ENCODE measurements at places on chromosomes 5 and 9. TPM values are rescaled to one million over a fixed set of nuclear protein-coding genes. Genes with fewer than 3 reads are reported as not detected.

- H3K36me3 ChIP-seq: no peaks in the 10 kb centered on the region
- peak; percentile 40 for DNase-seq
Measured at GRCh38 chr9:105114964-105115728, 129.3 kb upstream of the SLC44A1 start.

Gene SLC25A48
- not detected for total RNA-seq

Gene POU5F2
- 0.54 TPM for total RNA-seq

Gene CORO2A
- total RNA-seq: 11.1 TPM

GRCh38 chr5:143040622-143041021 lies 270.4 kb downstream of the ARHGAP26 start:
- no peak overlapping the region for H3K4me3 ChIP-seq
- no peak for DNase-seq
- no peaks in the 10 kb centered on the region for H3K27me3 ChIP-seq
- H3K36me3 ChIP-seq: no peaks in the 10 kb centered on the region

DNA sequence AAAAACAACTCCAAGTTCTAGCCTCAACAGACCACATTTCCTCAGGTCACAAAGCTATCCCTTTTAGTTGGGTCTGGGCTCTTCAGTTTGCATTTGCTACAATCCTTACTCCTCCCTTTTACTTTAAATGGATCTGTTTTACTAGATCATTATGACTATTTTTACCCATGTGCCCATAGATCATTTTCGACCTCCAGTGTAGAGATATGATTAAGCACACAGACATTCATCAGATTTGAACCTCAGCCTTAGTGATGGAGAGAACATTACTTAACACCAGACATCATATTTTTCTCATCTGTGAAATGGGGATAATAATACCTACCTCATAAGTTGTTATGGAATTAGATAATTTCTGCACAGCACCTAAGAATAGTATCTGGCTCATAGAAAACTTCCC lies 141.9 kb downstream of the NPR3 start:
- peak overlapping the region; percentile 43 for H3K27ac ChIP-seq
- no peak overlapping the region for H3K4me3 ChIP-seq
- DNase-seq: peak; percentile 27
- H3K27me3 ChIP-seq: no peaks in the 10 kb centered on the region

GRCh38 chr5:95928724-95929253 lies 32.9 kb downstream of the ELL2 start:
- H3K4me1 ChIP-seq: peaks cover 3% of the 10 kb centered on the region
- no peak overlapping the region for H3K4me3 ChIP-seq
- no peak for DNase-seq
- peaks cover 5% of the 10 kb centered on the region for H3K36me3 ChIP-seq

DNA sequence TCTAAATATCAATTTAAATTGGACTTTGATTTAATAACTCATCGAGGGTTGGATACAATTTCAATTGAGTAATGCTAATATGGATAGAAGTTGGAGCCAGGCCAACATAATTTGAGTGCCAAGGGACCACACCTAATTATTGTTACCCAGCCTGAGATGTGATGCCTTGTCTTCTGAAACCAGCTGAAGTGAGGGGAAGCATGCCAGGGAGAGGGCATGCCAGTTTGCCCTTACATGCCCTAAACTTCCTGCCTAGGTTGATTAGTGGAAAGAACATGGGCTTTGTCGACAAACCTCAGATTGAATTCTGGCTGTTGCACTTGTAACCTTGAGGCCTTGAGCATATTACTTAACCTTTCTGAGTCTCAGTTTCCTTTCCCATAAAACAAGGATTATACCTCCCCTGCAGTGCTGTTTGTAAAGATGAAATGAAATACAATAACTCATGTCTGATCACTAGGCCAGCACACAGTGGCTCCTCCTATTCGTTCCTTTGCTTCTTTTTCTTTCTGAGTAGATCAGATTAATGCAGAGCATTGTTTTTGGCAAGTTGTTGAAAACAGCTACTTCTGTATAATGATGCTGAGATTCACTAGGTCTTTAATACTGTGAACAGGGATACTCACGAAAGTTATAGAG lies 412.8 kb downstream of the TLE4 start:
- no peaks in the 10 kb centered on the region for H3K36me3 ChIP-seq
- H3K4me3 ChIP-seq: no peak overlapping the region
- H3K27ac ChIP-seq: no peak overlapping the region
- no peaks in the 10 kb centered on the region for H3K27me3 ChIP-seq

DNA sequence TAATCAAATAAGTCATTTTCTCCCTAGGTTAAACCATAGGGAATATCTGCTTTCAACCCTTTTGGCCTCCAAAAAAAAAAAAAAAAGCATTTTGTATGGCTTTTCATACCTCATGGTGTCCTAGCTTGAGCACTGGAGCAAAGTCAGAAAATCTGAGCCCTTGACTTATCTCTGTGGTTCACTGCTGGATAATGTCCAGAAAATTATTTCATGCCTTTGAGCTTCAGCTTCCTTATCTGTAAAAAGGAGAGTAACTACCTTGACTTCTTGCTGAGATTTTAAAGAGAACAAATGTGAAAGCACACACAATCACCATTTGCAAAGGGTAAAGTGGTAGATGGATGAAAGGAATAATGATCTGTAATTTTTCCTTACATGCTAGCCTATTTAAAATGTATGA lies 165.9 kb downstream of the ALDH1A1 start:
- H3K27ac ChIP-seq: no peak overlapping the region
- DNase-seq: peak; percentile 50
- no peaks in the 10 kb centered on the region for H3K4me1 ChIP-seq
- no peaks in the 10 kb centered on the region for H3K36me3 ChIP-seq
- no peak overlapping the region for H3K4me3 ChIP-seq
- no peaks in the 10 kb centered on the region for H3K27me3 ChIP-seq

- H3K27me3 ChIP-seq: no peaks in the 10 kb centered on the region
- no peaks in the 10 kb centered on the region for H3K4me1 ChIP-seq
Measured at GRCh38 chr5:142994218-142994617, 224.0 kb downstream of the ARHGAP26 start.

GRCh38 chr9:27638716-27639115 lies 65.4 kb upstream of the C9orf72 start:
- H3K27me3 ChIP-seq: no peaks in the 10 kb centered on the region
- H3K4me3 ChIP-seq: no peak overlapping the region
- DNase-seq: no peak
- no peak overlapping the region for H3K27ac ChIP-seq
- no peaks in the 10 kb centered on the region for H3K4me1 ChIP-seq
- H3K36me3 ChIP-seq: no peaks in the 10 kb centered on the region

- no peak overlapping the region for H3K27ac ChIP-seq
- no peaks in the 10 kb centered on the region for H3K27me3 ChIP-seq
- no peak for DNase-seq
- H3K4me3 ChIP-seq: no peak overlapping the region
Measured at GRCh38 chr9:136535070-136535469, 10.8 kb downstream of the NOTCH1 start.

GRCh38 chr5:83368835-83369234 lies 102.7 kb upstream of the VCAN start:
- H3K4me1 ChIP-seq: peaks cover 7% of the 10 kb centered on the region
- H3K36me3 ChIP-seq: no peaks in the 10 kb centered on the region
- no peaks in the 10 kb centered on the region for H3K27me3 ChIP-seq
- no peak for DNase-seq

- H3K36me3 ChIP-seq: no peaks in the 10 kb centered on the region
- H3K4me1 ChIP-seq: no peaks in the 10 kb centered on the region
- no peak overlapping the region for H3K4me3 ChIP-seq
- no peak overlapping the region for H3K27ac ChIP-seq
Measured at GRCh38 chr5:6305853-6306252, 72.5 kb downstream of the MED10 start.

- DNase-seq: no peak
- peaks cover 23% of the 10 kb centered on the region for H3K4me1 ChIP-seq
- H3K27me3 ChIP-seq: no peaks in the 10 kb centered on the region
- H3K36me3 ChIP-seq: no peaks in the 10 kb centered on the region
- no peak overlapping the region for H3K4me3 ChIP-seq
Measured at GRCh38 chr9:128005923-128006322, 25.1 kb upstream of the EEIG1 start.

- peak overlapping the region; percentile 77 for H3K27ac ChIP-seq
- H3K27me3 ChIP-seq: no peaks in the 10 kb centered on the region
- DNase-seq: peak; percentile 83
Measured at GRCh38 chr9:4258320-4259090, 41.4 kb downstream of the GLIS3 start.

- H3K27me3 ChIP-seq: peaks cover 3% of the 10 kb centered on the region
- DNase-seq: peak; percentile 96
- H3K27ac ChIP-seq: peak overlapping the region; percentile 71
- peak overlapping the region; percentile 18 for H3K4me3 ChIP-seq
Measured at GRCh38 chr5:72066705-72067107, 40.6 kb upstream of the MAP1B start.

Gene PRDM12
- 0.38 TPM for total RNA-seq

DNA sequence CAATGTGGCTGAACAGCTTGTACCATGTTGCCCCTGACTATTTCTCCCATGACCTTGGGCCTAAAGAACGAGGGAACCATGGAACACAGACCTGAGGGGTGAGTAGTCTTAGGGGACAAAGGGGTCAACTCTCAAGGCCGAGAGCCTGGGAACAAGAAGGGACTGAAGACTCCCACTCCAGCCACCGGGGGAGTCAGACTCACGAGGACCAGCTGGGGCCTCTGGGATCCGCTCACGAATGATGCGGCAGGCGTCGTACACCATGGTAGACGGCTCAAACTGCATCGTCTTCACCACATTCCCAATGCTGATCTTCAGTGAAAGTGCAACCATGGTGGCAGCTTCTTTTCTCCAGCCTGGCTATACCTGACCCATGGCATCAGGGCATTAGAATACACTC lies 6.6 kb downstream of the TLN1 start:
- H3K27ac ChIP-seq: no peak overlapping the region
- no peak overlapping the region for H3K4me3 ChIP-seq
- no peak for DNase-seq
- peaks cover 53% of the 10 kb centered on the region for H3K36me3 ChIP-seq
- no peaks in the 10 kb centered on the region for H3K27me3 ChIP-seq
- peaks cover 42% of the 10 kb centered on the region for H3K4me1 ChIP-seq

GRCh38 chr9:696332-697323 lies 144.9 kb upstream of the DMRT1 start:
- H3K4me1 ChIP-seq: peaks cover 54% of the 10 kb centered on the region
- no peaks in the 10 kb centered on the region for H3K27me3 ChIP-seq
- H3K27ac ChIP-seq: peak overlapping the region; percentile 90
- H3K4me3 ChIP-seq: peak overlapping the region; percentile 18
- peak; percentile 83 for DNase-seq
- no peaks in the 10 kb centered on the region for H3K36me3 ChIP-seq

Gene SPATA31D4
- total RNA-seq: not detected

Gene TTC39B
- 7.0 TPM for total RNA-seq

DNA sequence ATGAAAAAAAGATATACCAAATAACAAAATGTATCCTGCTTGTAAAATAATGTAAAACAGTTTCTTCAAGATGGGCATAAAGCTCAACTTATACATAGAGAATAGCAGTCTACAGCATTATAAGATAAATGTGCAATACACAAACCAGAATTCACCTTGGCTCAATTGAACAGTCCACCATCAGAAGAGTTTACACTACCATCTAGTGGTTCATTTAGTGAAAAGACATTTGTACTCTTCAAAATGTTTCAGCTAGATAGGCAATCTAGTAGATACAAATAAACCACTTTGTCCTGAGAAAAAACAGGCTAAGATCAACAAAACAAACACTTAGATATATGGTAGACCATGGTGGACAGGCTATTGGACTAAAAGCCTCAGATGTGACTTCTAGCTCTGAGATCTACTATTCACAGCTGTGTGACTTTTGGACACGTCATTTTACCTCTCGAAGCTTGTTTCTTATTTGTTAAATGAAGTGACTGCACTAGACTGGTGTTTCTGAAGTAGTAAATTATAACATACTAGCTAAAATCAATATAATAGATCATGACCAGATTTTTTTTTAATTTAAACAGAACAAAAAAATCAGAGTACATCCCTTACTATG lies 22.1 kb upstream of the TPD52L3 start:
- no peak overlapping the region for H3K4me3 ChIP-seq
- H3K27ac ChIP-seq: no peak overlapping the region
- no peaks in the 10 kb centered on the region for H3K27me3 ChIP-seq
- no peaks in the 10 kb centered on the region for H3K4me1 ChIP-seq

DNA sequence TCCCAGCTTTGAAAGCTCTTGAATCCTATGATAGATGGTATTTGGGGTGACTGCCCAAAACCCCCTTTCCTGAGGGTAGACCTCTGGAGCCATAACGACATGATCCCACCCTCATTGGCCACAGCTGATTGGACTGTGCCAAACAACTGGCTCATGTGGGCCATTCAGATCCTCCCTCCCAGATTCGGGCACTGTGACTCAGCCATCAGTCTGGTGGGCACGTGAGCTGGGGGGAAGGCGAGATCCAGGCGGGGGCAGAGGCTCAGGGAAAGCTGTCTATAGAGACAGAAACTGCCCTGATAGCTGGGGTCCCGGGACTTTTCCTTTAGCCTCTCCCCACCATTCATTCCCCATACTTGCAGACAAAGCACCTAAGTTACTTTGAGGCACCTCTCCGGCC lies 15.1 kb upstream of the NCS1 start:
- H3K4me1 ChIP-seq: no peaks in the 10 kb centered on the region
- H3K27me3 ChIP-seq: no peaks in the 10 kb centered on the region

DNA sequence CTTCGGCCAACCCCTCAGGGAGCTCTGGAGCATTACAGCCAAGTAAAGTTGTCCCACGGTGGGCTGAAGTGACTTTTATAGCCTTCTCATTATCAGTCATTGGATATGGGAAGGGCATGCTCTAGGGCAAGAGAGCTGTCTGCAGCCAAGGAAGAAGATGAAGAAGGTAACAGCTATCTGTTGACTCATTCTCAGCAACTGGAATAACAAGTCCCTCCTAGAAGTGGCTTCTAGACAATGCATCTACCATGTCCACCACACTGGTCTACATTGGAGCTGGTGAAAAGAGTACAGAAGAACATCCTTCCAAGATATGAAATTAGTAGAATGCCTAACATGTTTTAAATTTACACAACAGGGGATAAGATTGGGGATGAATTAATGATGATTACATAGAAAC lies 524.2 kb downstream of the ACTL7B start:
- H3K27me3 ChIP-seq: no peaks in the 10 kb centered on the region
- no peak overlapping the region for H3K27ac ChIP-seq
- no peak for DNase-seq
- H3K36me3 ChIP-seq: no peaks in the 10 kb centered on the region

DNA sequence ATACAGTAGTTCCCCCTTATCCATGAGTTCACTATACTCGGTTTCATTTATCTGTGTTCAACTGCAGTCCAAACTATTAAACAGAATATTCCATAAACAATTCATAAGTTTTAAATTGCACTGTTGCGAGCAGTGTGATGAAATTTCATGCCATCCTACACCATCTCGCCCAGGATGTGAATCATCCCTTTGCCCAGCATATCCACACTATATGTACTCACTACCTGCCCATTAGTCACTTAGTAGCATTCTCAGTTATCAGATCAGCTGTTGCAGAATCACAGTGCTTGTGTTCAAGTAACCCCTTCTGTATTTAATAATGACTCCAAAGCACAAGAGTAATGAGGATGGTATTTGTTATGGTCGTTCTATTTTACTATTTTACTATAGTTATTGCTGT lies 51.5 kb downstream of the SHOC1 start:
- H3K4me3 ChIP-seq: no peak overlapping the region
- H3K27me3 ChIP-seq: no peaks in the 10 kb centered on the region
- no peaks in the 10 kb centered on the region for H3K4me1 ChIP-seq
- peak; percentile 73 for DNase-seq
- H3K27ac ChIP-seq: no peak overlapping the region
